ENCODE measurements at places on chromosomes 2 and 18.

GRCh38 chr2:168649105-168649504, 153.3 kb upstream of the NOSTRIN start:
- no peak for DNase-seq

DNA sequence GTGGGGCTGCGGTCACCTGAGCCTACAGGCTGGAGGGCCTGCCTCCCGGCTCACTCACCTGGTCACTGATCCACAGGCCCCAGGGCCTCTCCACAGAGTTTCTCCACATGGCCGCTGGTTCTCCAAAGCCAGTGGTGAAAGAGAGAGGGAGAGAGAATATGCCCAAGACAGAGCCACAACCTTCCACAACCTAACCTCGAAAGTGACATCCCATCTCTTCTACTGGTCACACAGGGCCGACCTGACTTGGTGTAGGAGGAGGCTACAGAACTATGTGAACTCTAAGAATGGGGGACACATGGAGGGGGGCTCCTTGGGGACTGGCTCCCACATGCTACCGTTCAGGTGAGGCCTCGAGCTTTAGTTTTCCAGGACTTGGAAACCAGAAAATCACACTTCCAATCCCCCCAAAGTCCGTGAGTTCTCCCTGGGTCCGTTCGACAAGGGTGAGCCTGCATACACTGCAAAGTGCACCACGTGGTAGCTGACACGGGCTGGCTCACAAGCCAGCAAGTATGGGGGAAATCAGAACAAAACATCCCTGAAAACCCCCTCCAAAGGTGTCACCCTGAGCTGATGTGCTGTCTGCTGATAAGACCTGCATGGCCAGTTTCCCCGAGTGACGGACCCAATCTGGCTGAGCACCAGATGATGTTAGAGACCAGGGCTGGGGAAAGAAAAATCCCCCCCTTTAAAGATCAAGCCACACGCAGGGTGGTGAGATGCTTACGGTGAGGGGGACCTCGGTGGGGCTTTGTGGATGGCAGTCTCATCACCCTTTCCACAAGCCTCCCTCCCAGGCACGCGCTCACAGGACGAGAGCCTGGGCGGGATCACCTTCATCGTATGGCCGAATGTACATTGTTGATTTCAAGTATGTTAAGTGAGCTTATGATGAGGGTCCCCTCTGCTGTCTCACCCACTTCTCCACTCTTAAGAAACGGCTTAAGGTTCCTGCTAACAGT, 54.2 kb upstream of the SEMA4C start:
- no peak for DNase-seq

GRCh38 chr2:234966340-234966739, 14.5 kb downstream of the SH3BP4 start:
- peak; percentile 56 for DNase-seq

DNA sequence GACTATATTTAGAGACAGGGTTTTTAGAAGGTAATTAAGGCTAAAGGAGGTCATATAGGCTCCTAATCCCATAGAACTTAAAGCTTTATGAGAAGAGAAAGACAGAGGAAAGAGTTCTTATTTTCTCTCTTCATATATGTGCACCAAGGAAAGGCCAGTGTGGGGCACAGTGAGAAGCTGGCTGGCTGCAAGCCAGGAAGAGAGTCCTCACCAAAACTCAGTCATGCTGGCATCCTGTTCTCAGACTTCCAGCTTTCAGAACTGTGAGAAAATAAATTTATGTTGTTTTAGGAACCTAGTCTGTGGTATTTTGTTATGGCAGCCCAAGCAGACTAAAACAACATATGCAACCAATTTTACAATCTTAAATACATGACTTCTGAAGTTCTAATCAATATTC, 31.5 kb upstream of the ATIC start:
- DNase-seq, result no peak

DNA sequence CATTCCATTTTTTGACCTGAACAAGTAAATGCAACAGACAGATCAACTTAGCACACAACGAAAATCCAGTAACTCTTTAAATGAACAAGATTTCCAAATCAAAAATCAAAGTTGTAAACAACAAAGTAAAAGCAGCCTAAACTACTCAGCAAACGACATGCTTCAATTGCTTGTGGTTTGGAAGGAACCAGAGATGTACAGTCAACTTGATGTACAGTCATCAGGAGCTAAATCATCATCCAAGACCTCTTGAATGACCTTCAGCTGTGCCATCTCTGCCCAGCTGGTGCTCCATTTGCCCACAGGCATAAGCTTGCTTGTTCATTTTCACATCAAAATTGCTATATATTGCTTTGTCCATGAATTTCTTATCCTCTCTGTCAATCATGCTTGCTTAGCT, 109.8 kb downstream of the UPP2 start:
- DNase-seq, result no peak

DNA sequence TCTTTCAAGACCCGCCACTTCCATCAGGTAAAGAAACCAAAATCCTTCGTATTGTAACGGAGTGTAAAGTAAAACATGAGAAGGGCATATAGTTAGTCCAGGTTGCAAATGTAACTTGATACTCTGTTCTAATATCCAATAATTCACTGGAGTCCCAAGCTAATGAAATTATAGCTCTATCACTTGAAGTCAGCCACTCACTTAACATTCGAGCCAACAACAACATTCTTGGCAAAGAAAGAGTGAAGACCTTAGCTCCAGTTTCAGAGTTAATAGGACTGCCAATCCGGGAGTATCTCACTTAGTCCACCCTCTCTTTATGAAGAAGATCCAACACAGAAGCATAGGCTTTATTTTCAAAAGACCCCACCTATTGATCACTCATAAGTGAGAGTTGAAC, 298.0 kb upstream of the SOX11 start:
- DNase-seq, result no peak

Data from fibroblast of skin of abdomen (primary cell).